8988T (cell line): ENCODE measurements at places on chromosomes 3 and 15.

DNA sequence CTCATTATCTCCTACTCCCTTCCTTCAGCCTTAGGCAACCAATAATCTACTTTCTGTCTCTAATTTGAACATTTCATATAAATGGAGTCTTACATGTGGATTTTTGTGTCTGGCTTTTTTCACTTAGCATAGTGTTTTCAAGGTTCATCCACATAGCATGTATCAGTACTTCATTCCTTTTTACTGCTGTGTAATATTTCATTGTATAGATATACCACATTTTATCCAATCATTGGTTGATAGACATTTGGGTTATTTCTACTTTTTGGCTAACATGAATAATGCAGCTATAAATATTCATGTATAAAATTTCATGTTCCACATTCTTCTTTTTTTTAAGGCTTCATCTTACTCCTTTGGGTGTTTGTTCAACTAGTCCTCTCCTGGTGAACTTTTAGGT, 20.2 kb downstream of the DBR1 start:
- no peak for DNase-seq

DNA sequence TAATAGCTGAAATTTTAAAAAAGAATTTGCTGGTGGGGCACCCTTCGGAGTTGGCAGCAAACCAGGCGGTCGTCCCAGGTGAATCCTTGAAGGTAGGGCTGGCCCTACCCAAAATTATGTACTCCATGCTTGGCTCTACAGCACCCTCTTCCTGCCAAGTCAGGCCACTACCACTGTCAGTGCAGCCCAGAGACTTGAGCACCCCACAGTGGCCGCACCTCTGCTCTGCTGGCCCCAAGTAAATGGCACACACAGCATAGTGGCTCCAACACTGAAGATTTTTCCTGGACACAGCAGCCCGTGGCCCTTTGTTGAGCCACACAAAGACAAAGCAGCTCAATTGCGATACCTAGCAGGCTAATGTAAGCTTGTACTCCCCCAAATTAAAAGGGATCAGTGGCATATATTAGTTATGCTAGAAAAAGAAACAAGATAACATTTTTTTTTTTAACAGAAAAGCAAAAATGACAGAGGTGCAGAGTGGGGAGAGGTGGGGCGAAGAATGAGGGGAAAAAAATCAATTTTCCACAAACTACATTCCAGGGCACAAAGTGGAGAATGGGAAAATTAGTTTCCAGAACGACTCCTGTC, 250.5 kb downstream of the UACA start:
- DNase-seq = peak; percentile 48

DNA sequence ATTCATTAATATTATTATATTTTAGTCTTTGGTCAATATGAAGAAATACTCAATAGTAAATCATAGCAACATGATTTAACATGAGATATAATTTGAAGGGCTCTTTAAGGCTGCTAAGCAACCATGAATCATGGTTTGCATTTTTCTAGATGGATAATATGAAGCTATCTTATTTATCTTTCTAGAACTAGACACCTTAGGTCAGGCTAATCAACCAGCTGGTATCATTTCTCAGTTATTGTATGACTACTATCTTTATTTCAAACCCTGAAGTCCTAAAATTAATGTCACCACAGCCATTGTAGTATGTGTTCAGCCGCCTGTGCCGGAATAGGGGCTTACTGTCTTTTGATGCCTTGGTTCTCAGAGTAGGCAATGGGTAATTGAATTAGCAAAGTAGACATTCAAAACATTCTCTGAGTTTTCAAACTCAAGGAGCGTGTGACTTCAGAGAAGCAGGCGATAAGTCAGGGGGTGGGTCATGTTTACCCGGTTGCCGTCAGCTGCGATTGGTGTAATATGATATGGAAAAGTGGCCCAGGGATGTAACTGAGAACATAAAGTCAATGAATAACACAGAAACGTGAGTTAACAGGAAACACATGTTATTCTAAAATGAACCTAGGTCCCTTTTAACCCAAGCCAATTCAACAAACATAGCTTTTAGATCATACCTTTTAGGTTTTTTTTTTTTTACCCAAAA, 93.4 kb upstream of the CTDSPL start:
- DNase-seq = no peak

DNA sequence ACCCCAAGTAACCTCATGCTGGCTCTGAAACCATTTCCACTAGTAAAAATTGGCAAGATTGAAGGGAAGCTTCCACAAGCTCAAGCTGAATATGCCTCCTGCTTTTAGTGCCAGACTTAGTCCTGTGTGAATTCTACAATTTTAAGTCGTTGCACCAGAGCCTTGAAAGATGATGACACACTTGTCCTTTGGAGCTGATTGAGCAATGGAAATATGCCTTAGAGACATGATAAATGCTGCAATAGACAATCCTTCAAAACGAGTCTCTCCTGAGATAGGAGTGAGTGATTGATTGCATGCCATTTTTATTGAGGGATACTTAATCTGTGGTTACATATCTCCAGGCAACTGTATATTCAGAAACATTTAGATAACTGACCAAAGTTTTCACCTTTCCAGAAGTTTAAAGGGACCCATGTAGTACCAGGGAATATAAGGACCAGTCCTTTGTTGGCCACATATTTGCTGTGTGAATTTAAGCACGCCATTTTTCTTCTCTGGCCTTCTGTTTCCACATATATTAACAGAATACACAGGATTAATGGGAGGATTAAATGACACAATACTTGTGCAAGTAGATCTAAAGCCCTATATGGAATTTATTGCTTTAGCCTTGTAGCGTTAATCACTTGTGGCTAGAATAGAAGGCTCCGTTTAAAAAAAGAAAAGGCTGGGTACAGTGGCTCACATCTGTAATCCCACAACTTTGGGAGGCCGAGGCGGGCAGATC, 65.1 kb downstream of the PPARG start:
- no peak for DNase-seq

GRCh38 chr3:192772240-192772894, 45.0 kb upstream of the FGF12 start:
- no peak for DNase-seq

DNA sequence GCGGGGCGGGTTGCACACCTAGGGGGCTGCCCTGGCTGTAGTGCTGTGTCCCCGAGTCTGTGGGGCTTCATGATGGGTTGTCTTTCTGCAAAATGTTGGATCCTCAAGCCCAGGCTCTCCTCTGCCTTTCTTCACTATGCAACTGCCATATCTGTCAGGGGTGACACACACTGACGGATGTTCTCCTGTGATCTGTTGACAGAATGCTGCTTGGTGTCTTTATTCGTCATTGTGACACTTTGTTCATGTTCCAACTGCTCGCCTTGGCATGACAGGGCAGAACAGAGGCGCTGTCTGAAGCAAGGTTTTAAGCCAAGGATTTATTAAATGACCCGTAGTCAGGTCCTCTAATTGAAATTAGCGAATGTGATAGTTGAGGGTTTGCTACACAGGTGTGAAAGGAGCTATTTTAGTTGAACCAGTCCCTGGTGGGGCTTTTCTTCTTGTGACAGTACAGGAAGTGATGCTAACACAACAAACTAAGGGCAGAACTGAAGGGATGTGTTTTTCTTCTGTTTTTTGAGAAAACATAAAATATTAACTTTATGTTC, 173.4 kb downstream of the MCTP2 start:
- DNase-seq = no peak

DNA sequence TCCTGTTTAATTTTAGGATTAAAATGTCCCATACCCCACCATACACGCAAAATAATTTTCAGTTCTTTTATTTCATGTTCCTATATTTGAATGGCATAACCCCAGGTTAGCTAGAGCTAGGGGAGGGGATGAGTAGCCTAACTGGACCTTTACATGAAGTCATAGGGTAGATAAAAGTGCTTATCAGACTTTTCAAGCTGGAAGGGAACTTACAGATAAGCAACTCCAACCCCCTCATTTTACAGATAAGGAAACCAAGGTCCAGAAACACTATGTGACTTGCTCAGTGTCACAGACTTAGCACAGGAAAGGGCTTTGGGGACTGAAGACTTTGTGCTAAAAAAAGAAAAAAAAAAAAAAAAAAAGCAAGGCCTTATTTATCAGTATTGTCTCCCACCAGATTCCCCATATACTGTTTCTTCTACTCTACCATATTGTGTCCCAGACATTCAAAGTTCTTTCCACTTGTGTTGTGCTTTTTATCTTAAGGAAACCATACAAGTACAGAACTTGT, 10.6 kb upstream of the TNIK start:
- no peak for DNase-seq

- DNase-seq = no peak
Observed at GRCh38 chr3:14231145-14231990, 52.8 kb downstream of the LSM3 start.

GRCh38 chr15:93231261-93231925, 142.4 kb upstream of the RGMA start:
- DNase-seq = no peak

DNA sequence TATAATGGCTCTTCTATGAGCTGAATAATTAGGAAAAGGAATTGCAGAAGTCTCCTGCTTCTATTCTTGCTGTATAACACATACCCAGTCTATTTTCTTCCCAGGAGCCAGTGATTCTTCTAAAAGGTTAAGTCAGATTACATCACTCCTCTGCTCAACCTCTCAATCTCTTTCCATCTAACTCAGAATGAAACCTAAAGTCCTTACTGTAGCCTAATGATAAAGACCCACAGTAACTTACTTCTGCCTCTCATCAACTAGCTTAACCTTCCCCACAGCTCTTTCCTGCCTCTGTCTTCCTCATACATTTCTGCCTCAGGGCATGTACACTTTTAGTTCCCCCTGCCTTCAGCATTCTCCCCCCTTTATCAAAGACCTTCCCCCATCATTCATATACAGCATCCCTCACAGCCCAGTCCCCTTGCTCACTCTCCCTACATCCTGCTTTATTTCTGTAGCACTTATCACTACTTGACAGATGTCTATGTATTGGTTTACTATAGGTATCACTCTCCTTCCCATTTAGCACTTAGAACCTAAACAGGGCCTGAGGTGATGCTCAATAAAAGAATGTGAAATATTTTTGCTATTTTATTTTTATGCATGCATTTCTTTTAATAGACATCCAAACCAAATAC, 28.5 kb upstream of the CMTM6 start:
- no peak for DNase-seq

DNA sequence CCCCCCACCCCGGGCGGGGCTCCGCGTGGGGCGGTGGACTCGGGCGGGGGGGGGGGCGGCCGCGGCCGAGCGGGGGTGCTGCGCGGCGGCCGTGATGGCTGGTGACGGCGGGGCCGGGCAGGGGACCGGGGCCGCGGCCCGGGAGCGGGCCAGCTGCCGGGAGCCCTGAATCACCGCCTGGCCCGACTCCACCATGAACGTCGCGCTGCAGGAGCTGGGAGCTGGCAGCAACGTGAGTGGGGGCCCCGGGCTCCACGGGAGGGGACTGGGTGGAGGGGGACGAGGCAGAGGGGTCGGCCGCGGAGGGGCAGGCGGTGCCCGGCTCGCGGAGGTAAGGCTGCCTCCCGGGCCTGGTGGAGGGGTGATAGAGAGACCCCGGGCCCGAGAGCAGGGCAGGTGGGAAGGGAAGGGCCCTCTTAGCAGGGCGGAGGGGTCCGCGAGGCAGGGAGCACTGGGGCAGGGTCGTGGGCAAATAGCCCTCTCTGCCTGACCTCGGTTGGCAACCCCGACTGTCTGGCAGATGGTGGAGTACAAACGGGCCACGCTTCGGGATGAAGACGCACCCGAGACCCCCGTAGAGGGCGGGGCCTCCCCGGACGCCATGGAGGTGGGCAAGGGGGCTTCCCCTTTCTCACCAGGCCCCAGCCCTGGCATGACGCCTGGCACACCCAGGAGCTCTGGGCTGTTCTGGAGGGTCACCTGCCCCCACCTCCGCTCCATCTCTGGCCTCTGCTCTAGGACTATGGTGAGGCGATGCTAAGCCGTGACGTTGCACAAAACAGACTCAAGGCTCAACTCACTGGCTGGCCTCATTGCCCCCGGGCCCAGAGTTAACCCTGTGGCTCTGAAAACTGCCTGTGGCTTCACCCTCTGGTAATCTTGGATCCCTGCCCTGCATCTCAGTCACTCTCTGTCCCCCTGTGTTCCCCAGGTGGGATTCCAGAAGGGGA, at the start of gene ECE2:
Gene ECE2 (plus strand): TSS at position 62 of the 950 bp plus-strand sequence. CDS start 132 bp downstream, at position 194.
- DNase-seq = no peak

GRCh38 chr3:61118830-61119229, 132.4 kb downstream of the FHIT start:
- no peak for DNase-seq

GRCh38 chr3:65130782-65131181, 443.0 kb upstream of the ADAMTS9 start:
- no peak for DNase-seq

- no peak for DNase-seq
Observed at GRCh38 chr15:65902373-65902772, 33.1 kb downstream of the RAB11A start.
